Stimulated activated naive CD4-positive, alpha-beta T cell (primary cell): ENCODE measurements at places on chromosomes 5 and 9.

DNA sequence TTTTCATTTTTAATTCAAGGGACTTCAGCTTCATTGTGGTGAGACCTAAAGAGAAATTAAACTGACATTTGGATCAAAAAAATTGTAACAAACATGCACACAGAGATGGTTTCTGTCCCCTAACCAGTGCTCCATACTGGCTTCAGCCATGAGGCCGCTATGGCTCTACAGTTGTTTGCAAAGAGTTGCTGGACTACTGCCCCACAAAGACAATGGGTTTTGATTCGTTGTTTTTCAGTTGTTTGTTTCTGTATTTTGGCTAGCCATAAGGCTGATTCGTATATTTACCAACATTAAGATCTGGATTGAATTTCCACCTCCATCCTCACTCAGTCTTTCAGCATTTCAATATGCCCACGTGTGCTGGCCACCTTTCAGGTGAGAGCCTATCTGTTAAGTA, 163.7 kb upstream of the KIF2A start:
- no peak for DNase-seq

- no peak for DNase-seq
Measured at GRCh38 chr5:171152382-171152781, 156.7 kb upstream of the TLX3 start.

GRCh38 chr9:18893046-18893445, 140.0 kb downstream of the SAXO1 start:
- DNase-seq = no peak

GRCh38 chr9:87874304-87874623, 8.4 kb upstream of the SPATA31E1 start:
- no peak for DNase-seq

- no peak for DNase-seq
Measured at GRCh38 chr5:39523821-39524220, 99.0 kb upstream of the DAB2 start.

DNA sequence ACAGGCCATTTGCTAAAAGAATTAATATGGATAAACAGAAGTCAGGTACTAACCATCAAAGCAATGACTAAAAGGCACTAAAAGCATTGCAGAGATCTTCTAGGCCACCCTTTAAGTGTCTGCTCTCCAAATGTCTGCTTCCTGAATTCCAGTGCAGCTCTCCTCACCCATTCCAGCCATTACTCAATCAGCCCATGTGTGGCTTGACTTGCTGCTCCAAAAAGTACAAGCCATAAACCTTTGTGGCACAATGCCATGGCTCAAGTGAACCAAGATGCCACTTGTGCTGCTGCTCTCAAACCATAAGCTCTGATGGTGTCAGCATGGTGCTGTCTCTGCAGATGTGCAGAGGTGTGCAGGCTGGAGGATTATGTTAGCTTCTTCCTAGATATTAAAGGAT, 290.2 kb upstream of the POU5F2 start:
- DNase-seq = no peak

- no peak for DNase-seq
Measured at GRCh38 chr9:95502248-95502647, 14.5 kb downstream of the PTCH1 start.

DNA sequence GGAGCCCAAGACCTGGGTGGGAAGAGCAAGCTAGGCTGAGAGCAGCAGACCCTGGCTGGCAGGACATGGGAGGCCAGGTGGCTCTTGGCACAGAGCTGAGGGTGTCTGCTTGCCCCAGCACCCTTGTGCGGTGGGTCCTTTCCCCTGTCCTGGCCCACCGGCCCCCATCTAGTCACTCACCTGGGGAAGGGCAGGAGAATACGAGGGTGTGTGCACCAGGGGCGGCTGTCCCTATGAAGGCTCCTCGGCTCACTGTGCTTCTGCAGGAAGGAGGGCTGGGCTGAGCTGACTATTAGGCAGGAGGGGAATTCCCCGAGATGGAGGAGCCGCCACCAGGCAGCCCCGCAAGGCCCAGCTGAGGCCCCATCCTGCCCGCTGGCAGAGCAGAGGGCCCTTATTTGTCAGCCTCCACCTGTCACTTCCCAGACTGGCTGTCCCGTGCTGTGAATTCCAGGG, 6.1 kb upstream of the TNIP1 start:
- DNase-seq = peak; percentile 39
